H4 (cell line): ENCODE measurements at places on chromosomes 11 and 22. TPM values are rescaled to one million over a fixed set of nuclear protein-coding genes. Genes with fewer than 3 reads are reported as not detected.

GRCh38 chr11:65538915-65539743 lies 14.2 kb downstream of the SCYL1 start:
- no peak for DNase-seq

GRCh38 chr11:80980227-80980626 lies 1539.4 kb upstream of the TENM4 start:
- peak; percentile 16 for DNase-seq

DNA sequence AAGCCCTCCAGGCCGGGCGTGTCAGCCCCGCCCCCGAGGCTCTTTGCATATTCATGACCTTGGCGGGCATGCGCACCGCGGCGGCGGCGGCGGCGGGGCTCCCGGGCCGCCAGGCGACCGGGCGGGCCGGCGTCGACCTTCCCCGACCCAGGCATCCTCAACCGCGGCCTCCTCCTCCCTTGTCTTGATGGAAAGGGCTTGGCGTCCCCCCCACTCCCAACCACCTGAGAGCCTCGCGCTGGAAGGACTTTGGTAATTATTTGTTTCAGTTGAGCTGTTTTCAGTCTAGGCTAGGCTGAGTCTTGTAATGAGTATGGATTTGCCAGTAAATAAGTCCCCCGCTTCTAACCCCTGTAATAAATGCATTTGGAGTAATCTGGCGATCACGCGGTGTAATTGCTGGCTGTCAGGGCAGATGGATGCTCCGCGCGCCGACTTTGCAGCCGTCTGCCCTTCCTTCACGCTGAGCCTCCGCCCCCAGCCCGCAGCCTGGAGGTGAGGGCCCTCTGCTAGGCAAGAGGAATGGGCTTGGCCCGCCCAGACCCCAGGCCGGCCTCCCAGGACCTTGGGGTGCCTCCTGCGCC lies 25.2 kb downstream of the FLRT1 start:
- DNase-seq, result no peak

MFRP gene
- total RNA-seq, result not detected in 2 replicates
